Stimulated activated CD4-positive, alpha-beta T cell treated with anti-CD3 and anti-CD28 coated beads, Interleukin-12 subunit alpha, Interleukin-12 subunit beta, amount 100 ng/mL, for 48 hours (primary cell): ENCODE measurements at places on chromosomes 4 and X.

DNA sequence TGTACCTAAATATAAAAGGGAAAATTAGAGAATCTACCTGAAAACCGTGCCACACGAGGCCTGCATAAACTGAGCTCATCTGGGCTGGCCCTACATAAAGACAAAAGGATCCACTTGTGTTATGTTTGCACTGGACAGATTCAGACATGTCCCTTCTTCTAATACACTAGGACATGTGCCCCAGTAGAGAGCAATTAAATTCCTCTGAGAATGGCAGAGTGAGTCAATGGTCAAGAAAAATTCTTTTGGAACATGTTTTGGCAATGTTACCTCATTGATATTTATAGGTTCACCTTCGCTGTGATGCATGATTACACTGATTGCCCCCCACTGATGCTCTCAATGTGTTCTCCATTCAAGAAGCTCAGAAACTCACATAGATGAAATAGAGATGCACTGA is 95.2 kb downstream of the MANBA start:
- DNase-seq: no peak

DNA sequence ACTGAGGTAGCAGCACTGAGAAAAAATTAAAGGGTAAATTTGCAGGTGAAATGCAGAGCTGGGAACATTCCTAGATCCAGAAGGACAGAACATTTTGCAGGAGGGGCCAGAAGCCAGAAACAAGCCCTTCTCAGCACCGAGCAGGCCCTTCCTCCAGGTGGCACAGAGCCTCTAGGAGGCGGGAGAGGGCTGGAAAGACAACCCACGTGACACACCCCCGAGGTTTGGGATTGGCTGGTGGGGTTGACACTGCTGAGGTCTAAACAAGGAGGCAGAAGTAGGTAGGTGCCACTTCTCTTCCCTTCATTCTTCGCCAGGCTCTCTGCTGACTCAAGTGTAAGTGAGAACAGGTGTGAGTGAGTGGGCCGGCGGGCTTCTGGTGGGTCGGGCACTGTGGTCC is at the start of gene PAGE4:
Gene PAGE4, plus strand, starts transcription at position 288 of the 400 bp plus-strand sequence. CDS start 1,126 bp downstream, outside the sequence.
- no peak for DNase-seq

DNA sequence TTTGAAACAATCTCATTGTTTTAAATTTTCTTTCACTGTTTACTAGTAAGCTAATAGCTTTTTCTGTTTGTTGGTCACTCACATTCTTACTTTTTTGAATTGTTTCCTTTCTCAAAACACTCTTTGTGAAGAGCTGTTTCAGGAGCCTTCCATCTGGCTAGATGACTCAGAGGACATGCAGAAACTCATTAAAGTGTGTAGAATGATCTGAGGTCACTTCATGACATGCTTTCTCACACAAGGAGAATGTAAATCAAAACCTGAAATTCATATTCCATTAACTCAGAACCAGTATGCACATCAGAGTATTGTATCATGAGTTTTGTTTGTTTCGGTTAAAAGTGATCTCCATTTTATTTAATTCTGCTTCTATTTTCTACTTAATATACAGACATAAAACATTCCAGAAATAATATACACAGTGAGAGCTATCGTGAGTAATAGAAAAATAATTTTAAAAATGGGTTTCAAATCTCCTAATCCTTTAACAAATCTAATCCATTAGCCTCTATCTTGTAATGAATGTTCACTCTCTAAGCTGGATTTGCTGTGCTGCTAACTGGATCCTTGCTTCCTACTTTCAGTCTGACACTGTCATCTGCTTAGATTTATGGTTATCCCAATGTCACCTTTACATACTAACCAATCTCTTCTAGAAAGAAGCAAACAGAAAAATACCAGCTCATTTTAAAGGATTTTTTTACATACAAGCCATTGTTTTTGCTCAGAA is 449.6 kb downstream of the FSTL5 start:
- DNase-seq: no peak

GRCh38 chrX:37685381-37686359 is at the start of gene XK:
XK (plus strand) TSS chrX:37685791; CDS start chrX:37685962, 171 bp downstream.
- peak; percentile 27 for DNase-seq

GRCh38 chr4:177862541-177863176 is 420.4 kb upstream of the AGA start:
- no peak for DNase-seq

- DNase-seq: no peak
Measured at GRCh38 chrX:129956765-129957164, 25.7 kb upstream of the BCORL1 start.

- DNase-seq: no peak
Measured at GRCh38 chrX:53288189-53288588, 6.8 kb upstream of the IQSEC2 start.

- no peak for DNase-seq
Measured at GRCh38 chr4:61201961-61202637, 2.0 kb downstream of the ADGRL3 start.

DNA sequence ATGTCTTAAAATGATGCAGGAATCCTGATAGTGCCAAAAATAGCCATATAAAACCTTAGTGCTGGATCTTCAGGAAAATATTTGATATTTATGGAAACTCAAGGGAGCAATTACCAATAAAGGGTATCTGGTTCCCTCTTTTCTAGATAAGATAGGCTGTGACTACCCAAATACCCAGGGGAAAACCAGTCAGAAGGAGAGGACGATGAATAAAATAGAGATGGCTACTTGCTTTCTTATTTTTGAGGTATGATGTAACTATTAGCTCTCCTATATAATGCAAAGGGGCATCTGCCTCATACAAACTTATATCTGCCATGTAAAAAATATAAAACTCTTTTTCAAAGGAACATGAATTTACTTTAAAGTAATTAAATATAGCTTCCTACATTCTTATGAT is 23.4 kb upstream of the COX18 start:
- DNase-seq: no peak

GRCh38 chr4:86319390-86319789 is 40.5 kb downstream of the MAPK10 start:
- no peak for DNase-seq

DNA sequence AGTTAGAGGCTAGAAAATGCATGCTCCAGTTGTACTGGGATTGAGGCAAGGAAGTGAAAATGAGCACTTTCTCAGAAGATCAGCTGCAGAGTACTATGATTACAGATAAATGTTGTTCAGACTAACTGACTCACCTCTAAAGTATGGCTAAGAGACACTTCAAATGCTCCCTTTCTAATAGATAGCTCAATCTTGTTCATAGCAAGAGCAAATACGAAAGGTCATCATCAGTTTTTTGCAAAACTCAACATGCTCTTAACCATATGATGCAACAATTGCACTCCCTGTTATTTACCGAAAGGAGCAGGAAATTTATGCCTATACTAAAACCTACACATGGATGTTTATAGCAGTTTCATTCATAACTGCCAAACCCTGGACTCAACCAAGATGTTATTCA is 838.4 kb upstream of the INTU start:
- no peak for DNase-seq

DNA sequence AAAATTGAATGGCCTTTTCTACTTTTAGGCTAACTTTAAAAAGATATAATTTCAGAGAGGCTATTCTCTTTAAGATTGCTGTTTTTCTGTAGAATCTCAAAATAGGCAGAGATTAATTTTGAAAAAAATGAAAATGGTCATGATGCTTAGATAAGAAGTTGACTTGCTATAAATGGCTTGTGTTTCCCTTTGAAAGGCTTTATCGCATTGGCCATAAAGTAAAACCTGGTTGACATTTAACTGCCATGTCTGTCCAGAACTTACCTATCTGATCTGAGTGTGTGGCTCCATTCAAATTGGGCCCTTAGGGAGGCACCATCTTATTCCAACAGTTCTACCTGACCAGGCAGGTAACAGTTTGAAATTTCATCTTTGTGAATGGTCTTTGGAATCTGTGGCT is 56.1 kb downstream of the AFF2 start:
- no peak for DNase-seq

- DNase-seq: no peak
Measured at GRCh38 chr4:94944726-94945125, 187.0 kb downstream of the BMPR1B start.

- DNase-seq: no peak
Measured at GRCh38 chrX:121581885-121582284, 534.5 kb downstream of the GLUD2 start.

DNA sequence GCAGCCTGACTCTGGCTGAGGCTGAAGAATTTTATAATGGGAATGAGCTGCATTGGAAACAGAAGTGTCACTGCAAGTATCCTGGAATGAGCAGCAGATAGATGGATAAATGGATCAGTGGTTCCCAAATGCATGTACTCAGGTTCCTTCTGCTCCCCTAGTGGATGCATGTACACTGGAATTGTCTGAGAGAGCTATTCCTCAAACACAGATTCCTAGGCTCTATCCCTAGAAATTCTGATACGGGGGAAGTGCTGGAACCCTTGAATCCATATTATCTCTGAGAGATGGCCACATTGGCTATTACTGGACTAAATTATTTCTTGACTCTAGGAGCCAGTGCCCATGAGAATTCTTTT is 64.8 kb downstream of the TMEM131L start:
- DNase-seq: no peak

GRCh38 chr4:112978691-112979472 is 70.6 kb upstream of the ANK2 start:
- DNase-seq: no peak

- no peak for DNase-seq
Measured at GRCh38 chrX:148523303-148524080, 23.1 kb downstream of the AFF2 start.

DNA sequence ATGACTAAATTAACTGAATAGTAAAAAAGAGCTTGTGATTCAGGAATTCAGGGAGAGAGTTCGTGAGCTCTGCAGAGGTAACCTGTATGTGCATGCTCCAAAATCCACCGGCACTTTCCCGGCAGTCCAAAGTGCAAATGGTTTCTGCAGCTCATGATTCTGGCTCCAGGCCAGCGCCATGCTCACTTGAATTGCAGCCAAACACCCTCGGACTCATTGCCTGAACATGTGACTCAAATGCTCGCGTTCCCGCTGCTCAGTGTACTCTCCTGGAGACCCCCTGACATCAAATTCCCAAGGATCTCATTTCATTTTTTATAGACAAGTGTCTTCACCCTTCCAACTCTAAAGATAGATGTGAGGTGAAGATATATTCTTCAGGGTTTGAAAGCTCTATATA is 44.1 kb upstream of the SH3RF1 start:
- no peak for DNase-seq

- DNase-seq: no peak
Measured at GRCh38 chr4:26985873-26986272, 125.2 kb downstream of the STIM2 start.

DNA sequence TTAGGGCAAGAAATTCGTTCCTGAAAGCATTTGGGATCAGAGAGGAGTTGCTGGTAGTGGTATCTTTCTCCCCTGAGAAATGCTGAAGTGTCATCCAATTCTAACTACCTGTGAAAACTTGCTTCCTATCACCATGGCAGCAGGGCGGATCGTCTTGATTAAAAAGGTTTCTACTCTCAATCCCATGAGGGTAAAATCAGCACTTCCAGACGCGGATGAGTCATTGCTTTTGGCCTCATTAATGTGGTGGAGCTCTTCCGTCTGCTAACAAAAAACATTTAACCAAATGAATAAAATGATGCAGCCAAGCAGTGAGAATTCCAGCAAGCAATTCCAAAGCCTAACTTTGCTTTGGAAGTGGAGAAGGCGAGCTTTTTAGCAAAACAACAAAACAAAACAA is 325.6 kb downstream of the CAMK2D start:
- no peak for DNase-seq

DNA sequence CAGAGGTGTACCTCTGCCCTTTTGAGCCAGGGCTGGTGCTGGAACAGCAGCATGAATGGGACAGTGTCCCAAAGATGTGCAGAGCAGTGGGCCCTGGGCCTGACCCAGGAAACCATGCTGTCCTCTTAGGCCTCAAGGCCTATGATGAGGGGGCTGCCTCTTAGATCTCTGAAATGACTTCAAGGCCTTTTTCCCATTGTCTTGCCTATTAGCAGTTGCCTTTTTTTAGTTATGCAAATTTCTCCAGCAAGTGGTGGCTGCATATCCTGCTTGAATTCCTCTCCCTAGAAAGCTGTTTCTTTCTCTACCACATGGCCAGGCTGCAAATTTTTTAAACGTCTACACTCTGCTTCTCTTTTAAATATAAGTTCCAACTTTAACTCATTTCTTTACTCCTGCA is 160.3 kb downstream of the CFAP299 start:
- no peak for DNase-seq
